ENCODE measurements at places on chromosomes 13 and 19. TPM values are rescaled to one million over a fixed set of nuclear protein-coding genes. Genes with fewer than 3 reads are reported as not detected.

MAP2K2 gene
- 191 TPM for total RNA-seq

CACNG6 gene
- total RNA-seq, result 3.1 TPM

LYL1 gene
- 45.2 TPM for total RNA-seq

SLC7A9 gene
- not detected for total RNA-seq

MBD3L2 gene
- total RNA-seq, result not detected

LILRB3 gene
- not detected for total RNA-seq

LILRB1 gene
- not detected for total RNA-seq

TTYH1 gene
- not detected for total RNA-seq

CLEC17A gene
- total RNA-seq, result not detected

LMO7 gene
- 20.6 TPM for total RNA-seq

TMEM86B gene
- total RNA-seq, result 1.1 TPM

FFAR3 gene
- total RNA-seq, result not detected

SSC5D gene
- total RNA-seq, result 0.13 TPM

LILRA2 gene
- total RNA-seq, result not detected

ZNF813 gene
- total RNA-seq, result 3.0 TPM

ZNF837 gene
- 1.8 TPM for total RNA-seq

ZNF726 gene
- total RNA-seq, result 2.0 TPM

RXFP2 gene
- total RNA-seq, result not detected

PCSK4 gene
- total RNA-seq, result 0.59 TPM

ZNF793 gene
- 0.13 TPM for total RNA-seq

IZUMO1 gene
- total RNA-seq, result 0.28 TPM

ZNF577 gene
- total RNA-seq, result 3.1 TPM

LINGO3 gene
- total RNA-seq, result not detected

CLDN10 gene
- total RNA-seq, result 0.28 TPM

TEKTIP1 gene
- not detected for total RNA-seq

ARHGAP33 gene
- 2.6 TPM for total RNA-seq

KLHL1 gene
- not detected for total RNA-seq

COG6 gene
- 19.0 TPM for total RNA-seq

SIGLEC11 gene
- total RNA-seq, result not detected

SYT3 gene
- 0.04 TPM for total RNA-seq

URAD gene
- not detected for total RNA-seq

GARRE1 gene
- 27.8 TPM for total RNA-seq

PSG2 gene
- not detected for total RNA-seq

ZNF587 gene
- total RNA-seq, result 20.7 TPM

ZNF790 gene
- total RNA-seq, result 6.7 TPM

ZNF439 gene
- 4.5 TPM for total RNA-seq

PCID2 gene
- total RNA-seq, result 53.4 TPM

SYCN gene
- not detected for total RNA-seq

IGFL3 gene
- not detected for total RNA-seq

ZNF132 gene
- total RNA-seq, result 7.5 TPM

GSX1 gene
- total RNA-seq, result not detected

ATP4B gene
- 0.07 TPM for total RNA-seq

ZNF43 gene
- 8.2 TPM for total RNA-seq

GRIN3B gene
- total RNA-seq, result 0.59 TPM

KCNK6 gene
- total RNA-seq, result 7.0 TPM

ZNF600 gene
- total RNA-seq, result 6.3 TPM

MAP1S gene
- total RNA-seq, result 52.6 TPM

LRFN3 gene
- 2.6 TPM for total RNA-seq

TTC9B gene
- not detected for total RNA-seq

PEAK3 gene
- not detected for total RNA-seq

KLK15 gene
- total RNA-seq, result not detected

MFSD12 gene
- 65.7 TPM for total RNA-seq

STARD13 gene
- 32.5 TPM for total RNA-seq

CLEC11A gene
- 4.0 TPM for total RNA-seq

NDUFA11 gene
- total RNA-seq, result 303 TPM
